ENCODE measurements at places on chromosomes 16 and 17.

DNA sequence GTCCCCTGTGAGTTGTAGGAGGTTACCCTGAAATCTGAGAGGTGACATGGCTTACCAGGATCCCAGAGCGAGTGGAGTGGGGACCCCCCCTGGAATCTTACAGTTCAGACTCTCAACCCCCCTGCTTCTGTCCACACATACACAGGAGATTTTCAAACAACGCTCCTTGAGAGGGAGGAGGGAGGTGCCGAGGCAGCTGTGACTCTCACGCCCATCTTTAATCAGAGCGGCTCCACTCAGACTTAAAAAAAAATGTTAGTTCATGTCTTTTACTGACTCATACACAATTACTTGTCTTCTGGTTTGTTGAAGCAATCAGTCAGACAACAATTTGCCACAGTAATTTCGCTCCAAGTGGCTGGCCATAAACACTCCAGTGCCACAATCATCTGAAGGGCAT lies 15.4 kb upstream of the TMEM220 start:
- no peaks in the 10 kb centered on the region for H3K27me3 ChIP-seq
- no peak overlapping the region for H3K27ac ChIP-seq
- H3K4me3 ChIP-seq: no peak overlapping the region
- DNase-seq: no peak

- DNase-seq: no peak
- no peaks in the 10 kb centered on the region for H3K27me3 ChIP-seq
- H3K4me1 ChIP-seq: peaks cover 16% of the 10 kb centered on the region
- H3K27ac ChIP-seq: no peak overlapping the region
Observed at GRCh38 chr16:583470-583814, 6.4 kb upstream of the RAB40C start.

DNA sequence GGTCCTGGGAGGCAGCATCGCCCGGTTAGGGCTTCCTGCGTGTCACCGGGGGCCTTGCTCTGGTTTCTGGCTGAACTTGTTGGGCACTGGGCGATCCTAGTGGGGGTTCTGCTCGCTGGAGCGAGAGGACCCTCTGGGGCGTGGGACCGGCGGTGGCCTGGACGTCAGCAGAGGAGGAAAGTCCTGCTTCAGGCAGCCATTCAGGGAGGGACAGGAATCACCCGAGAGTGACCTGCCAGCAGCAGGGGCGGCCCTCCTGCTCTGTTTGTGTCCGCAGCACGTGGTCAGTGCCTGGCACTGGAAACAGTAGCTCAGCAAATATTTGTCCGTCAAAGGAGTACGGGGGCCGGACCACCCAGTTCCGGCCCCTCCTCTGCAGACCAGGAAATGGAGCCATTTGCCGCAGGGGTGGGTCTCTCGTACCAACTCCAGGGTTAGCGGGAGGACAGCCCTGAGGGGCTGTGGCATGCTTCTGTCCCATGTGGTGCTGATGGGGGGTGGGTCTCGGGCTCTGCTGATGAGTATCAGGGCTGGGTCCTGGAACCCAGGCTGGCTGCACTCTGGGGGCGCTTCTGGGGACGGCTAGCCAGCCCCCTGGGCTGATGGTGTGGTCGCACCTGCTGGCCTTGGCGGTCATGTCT lies 48.3 kb downstream of the BAIAP2 start:
- H3K27me3 ChIP-seq: no peaks in the 10 kb centered on the region
- no peak for DNase-seq
- H3K36me3 ChIP-seq: no peaks in the 10 kb centered on the region
- no peaks in the 10 kb centered on the region for H3K4me1 ChIP-seq
- H3K4me3 ChIP-seq: no peak overlapping the region

DNA sequence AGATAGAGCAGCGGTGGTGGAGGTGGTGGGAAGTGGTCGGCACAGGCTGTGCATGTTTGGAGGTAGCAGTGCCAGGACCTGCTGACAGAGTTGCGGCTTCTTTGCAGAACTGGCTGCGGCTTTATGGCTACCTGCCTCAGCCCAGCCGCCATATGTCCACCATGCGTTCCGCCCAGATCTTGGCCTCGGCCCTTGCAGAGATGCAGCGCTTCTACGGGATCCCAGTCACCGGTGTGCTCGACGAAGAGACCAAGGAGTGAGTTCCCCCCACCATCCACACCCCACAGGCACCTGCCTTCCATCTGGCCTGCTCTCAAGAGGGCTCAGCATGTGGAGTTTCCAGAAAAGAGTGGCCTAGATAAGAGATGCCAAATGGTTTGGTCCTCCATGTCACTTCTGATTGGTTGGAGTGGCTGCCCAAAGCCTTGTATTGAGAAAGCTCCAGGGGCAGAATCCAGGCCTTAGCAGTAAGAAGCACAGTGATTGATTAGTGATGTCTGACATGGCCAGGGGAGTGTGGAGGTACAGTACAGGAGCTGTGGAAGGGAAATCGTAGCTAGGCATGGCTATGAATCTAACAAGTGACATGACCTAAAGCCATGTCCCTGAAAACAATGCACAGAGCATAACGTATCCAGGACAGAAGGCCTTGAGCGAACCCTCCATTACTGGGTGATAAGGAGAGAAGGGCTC lies 12.0 kb downstream of the MMP15 start:
- H3K4me1 ChIP-seq: no peaks in the 10 kb centered on the region
- no peak overlapping the region for H3K27ac ChIP-seq
- H3K4me3 ChIP-seq: no peak overlapping the region

DNA sequence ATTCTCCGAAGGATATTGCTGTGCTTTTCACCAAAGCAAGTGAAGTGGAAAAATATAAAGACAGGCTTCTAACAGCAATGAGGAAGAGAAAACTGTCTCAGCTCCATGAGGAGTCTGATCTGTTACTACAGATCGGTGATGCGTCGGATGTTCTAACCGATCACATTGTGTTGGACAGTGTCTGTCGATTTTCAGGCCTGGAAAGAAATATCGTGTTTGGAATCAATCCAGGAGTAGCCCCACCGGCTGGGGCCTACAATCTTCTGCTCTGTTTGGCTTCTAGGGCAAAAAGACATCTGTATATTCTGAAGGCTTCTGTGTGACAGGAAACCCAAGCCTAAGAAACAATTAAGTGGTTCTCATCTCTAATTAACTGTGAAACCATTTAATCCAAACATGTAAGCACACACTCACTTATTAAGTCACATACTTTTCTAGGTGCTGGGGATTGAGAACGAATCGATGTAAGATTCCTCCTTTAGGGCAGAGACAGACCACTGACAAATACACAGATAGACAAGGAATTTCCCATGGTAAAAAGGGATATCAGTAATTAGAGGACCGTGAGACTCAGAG lies 22.8 kb downstream of the SLFN5 start:
- H3K36me3 ChIP-seq: peaks cover 85% of the 10 kb centered on the region
- H3K27me3 ChIP-seq: no peaks in the 10 kb centered on the region
- peaks cover 56% of the 10 kb centered on the region for H3K4me1 ChIP-seq
- peak overlapping the region; percentile 23 for H3K4me3 ChIP-seq
- DNase-seq: no peak

- no peak overlapping the region for H3K4me3 ChIP-seq
- no peaks in the 10 kb centered on the region for H3K4me1 ChIP-seq
- H3K36me3 ChIP-seq: peaks cover 22% of the 10 kb centered on the region
- H3K27ac ChIP-seq: no peak overlapping the region
- DNase-seq: no peak
Observed at GRCh38 chr17:59572301-59572924, 7.0 kb downstream of the DHX40 start.

- no peak for DNase-seq
- no peak overlapping the region for H3K4me3 ChIP-seq
- no peaks in the 10 kb centered on the region for H3K4me1 ChIP-seq
- no peaks in the 10 kb centered on the region for H3K36me3 ChIP-seq
- no peaks in the 10 kb centered on the region for H3K27me3 ChIP-seq
Observed at GRCh38 chr17:50519141-50519834, 11.0 kb downstream of the MYCBPAP start.

DNA sequence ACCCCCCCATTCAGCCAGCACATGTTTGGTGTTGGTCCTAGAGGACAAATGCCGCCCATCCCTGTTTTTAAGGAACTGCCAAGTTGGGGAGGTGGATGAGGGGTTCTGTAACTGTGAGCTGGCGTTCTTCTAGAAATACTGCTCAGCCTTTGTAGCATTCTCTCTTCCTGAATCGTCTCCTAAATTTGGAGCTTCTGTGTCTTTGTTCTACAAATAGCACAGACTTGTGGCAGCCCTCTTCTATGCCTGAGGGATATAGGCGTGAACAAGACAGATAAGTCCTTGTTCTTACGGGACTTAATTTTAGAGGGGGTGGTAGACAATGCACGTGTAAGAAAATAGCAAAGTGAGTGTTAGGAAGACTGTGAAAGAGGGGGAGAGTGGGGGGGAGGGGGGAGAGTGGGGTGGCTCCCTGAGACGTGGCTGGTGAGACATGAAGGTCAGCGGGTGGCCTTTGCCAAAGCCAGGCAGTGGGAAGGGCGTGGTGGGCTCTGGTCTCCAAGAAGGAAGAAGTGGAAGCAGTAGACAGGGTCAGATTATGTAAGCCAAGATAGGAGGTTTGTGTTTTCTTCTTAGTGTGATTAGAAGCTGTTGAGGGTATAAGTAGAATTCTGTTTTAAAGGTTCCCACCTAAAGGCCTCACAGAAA lies 9.9 kb downstream of the MFSD11 start:
- DNase-seq: no peak
- no peak overlapping the region for H3K27ac ChIP-seq
- H3K27me3 ChIP-seq: no peaks in the 10 kb centered on the region
- peaks cover 17% of the 10 kb centered on the region for H3K4me1 ChIP-seq
- peaks cover 40% of the 10 kb centered on the region for H3K36me3 ChIP-seq
- H3K4me3 ChIP-seq: no peak overlapping the region
